ENCODE measurements at places on chromosomes 1 and 21. TPM values are rescaled to one million over a fixed set of nuclear protein-coding genes. Genes with fewer than 3 reads are reported as not detected.
A peak's percentile ranks its signal among the peaks of the same experiment; 100 is the strongest.

DNA sequence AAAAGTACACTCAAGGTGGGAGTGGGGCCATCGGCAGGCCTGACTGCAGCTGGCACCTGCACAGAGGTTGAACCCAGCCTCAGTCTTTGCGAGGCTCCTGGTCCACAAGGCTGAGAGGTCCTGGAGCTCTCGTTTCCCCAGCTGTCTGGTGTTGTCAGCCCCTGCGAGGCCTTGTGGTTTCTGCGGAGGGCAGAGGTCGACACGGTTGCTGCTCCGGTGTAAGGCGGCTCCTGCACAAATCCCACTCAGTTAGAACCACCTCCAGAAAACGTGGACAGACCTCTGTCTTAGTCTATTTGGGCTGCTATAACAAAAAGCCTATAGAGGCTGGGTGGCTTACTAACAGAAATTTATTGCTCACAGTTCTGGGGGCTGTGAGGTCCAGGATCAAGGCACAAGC is 5.8 kb downstream of the KIAA1614 start:
- DNase-seq, result no peak
- no peak overlapping the region for H3K27ac ChIP-seq
- no peak overlapping the region for H3K4me3 ChIP-seq

FMOD gene
- 18.7 TPM for total RNA-seq

DNA sequence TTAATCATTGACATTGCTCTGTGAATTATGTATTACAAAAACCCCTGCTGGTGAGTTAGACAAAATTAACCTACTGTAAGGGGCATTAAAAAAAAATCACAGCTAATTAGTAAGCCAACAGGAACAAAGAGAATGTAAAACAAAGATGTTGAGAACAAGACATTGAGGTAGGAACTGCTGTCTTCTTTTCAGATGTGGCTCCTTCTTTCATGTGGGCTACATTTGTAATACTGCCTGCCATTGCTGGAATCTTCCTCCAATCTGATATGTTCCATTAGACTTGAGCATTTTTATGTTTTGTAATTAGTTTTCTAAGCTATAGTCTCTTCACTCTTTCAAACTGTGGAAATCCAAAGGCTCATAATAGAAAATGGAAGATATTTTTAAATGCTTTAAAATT is 353.0 kb downstream of the ADGRL2 start:
- H3K4me3 ChIP-seq, result no peak overlapping the region
- peaks cover 7% of the 10 kb centered on the region for H3K4me1 ChIP-seq
- H3K27me3 ChIP-seq, result no peaks in the 10 kb centered on the region
- H3K27ac ChIP-seq, result no peak overlapping the region

DNA sequence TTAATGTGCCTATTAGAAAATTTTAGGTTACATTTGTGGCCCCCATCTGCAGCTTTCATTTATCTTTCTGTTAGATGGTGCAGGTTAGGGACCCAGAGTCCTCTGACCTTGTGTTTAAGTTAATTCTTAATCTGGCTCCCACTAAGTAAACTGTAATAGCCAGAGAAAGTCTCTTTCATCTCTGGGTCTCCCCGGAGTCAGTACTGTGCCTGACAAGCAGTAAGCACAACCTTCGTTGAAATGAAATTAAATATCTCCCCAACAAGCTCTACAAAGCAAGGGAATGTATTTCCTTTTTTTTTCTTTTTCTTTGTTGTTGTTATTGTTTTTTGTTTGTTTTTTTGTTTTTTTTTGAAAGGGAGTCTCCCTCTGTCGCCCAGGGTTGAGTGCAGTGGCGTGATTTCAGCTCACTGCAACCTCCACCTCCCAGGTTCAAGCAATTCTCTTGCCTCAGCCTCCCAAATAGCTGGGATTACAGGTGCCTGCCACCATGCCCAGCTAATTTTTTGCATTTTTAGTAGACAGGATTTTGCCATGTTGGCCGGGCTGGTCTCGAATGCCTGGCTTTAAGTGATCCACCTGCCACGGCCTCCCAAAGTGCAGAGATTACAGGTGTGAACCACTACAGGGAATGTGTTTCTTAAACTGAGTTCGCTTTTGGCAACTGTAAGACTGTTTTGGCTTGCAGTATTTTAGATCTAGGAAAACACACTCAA is 81.6 kb downstream of the HHIPL2 start:
- peak overlapping the region; percentile 95 for H3K27ac ChIP-seq
- no peaks in the 10 kb centered on the region for H3K36me3 ChIP-seq
- no peaks in the 10 kb centered on the region for H3K27me3 ChIP-seq
- no peak overlapping the region for H3K4me3 ChIP-seq
- DNase-seq, result peak; percentile 33

DNA sequence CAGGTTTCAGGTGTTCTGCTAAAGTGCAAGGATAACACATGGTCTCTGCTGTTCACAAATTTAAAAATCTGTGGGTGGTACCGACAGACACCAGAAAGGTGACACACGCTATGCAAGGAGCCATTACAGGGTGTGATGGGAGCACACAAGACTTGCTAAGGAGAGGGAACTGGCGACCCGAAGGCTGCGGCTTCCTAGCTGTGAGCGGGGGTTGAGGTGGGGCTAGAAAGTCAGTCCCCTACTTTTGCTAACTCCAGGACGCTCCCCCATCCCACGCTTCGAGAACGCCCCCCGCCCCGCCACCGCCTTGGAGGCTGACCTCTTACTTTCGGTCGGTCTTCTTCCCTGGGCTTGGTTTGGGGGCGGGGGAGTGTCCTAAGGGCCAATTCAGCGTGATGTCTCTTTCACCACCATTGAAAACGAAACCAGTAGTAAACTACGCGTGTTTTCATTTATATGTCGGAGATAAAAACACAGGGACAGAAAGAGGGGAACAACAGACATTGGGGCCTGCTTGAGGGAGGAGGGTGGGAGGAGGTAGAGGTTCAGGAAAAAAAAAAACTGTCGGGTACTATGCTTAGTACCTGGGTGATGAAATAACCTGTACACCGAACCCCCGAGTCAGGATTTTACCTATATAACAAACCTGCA is 1.1 kb downstream of the CKS1B start:
- peak; percentile 50 for DNase-seq
- peak overlapping the region; percentile 96 for H3K27ac ChIP-seq
- H3K4me3 ChIP-seq, result peak overlapping the region; percentile 5
- peaks cover 38% of the 10 kb centered on the region for H3K4me1 ChIP-seq

ATP1A4 gene
- total RNA-seq, result not detected

CD247 gene
- total RNA-seq, result 2.3 TPM

SLAMF1 gene
- not detected for total RNA-seq

AMY1A gene
- total RNA-seq, result not detected

DNA sequence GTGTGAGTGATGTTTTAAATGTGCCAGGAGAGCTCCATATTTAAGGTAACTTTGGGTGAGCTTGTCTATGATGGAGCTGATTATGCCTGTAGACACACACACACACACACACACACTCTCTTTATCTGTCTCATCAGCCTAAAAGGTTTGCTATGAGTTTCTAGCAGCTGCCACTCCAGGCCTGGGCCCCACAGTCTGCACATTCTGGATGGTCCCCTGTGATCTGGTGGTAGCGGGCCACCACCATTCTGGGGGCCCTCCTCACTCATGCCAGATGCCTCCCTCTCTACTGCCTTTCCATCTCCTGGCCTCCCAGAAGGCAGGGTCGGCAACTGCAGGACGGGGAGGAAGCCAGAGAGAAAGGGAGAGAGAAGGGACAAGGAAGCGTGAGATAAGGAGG is 129.2 kb upstream of the TNR start:
- no peak for DNase-seq
- no peak overlapping the region for H3K27ac ChIP-seq
- no peaks in the 10 kb centered on the region for H3K36me3 ChIP-seq
- no peaks in the 10 kb centered on the region for H3K4me1 ChIP-seq

DNA sequence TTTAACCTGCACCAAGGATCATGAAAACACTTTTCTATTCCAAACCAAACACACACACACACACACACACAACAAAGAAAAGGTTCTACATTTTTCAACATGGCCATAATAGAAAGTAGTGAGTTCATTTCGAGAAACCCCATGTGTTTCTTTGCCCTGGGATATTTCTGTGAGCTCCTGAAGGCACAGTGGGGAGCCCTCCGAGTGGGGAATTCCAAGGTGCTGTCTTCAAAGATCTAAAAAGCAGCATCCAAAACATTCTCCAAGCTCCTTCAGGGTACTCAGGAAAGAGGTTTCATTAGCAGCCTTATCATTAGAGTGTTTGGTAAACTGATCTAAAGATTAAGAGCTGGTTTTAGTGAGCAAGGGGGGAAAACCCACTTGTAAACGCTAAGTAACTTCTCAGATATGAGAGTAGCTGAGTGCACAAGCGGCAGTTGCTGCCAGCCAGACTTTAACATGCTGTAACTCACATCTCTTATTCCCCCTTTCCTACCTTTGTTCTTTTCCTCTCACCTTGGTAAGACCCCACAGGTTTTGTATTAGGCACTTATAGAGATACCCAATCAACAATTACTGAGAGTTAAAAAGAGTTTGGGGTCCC is 38.3 kb downstream of the ZC3H11B start:
- H3K36me3 ChIP-seq, result no peaks in the 10 kb centered on the region
- DNase-seq, result no peak
- H3K27me3 ChIP-seq, result no peaks in the 10 kb centered on the region
- no peak overlapping the region for H3K27ac ChIP-seq

DNA sequence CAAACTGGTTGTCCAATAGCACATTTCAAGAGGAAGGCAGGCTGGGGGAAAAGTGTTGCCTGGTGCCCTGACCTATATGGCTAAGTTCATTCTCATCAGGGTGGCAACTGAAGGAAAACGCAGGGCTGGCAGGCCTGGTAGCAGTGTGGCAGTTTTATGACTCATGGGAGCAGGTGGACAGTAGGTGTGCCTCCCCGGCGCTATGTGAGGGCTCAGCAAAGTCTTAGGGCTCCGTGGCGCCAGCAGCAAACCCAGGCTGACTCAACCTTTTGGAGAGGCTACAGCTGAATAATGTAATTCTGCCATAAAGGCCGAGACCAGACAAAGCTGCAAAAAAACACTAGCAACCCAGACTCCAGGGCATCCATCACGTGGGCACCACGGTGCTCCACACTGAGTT is 23.6 kb downstream of the GADD45A start:
- H3K4me1 ChIP-seq, result peaks cover 28% of the 10 kb centered on the region
- H3K27me3 ChIP-seq, result no peaks in the 10 kb centered on the region
- no peak overlapping the region for H3K27ac ChIP-seq
- H3K36me3 ChIP-seq, result no peaks in the 10 kb centered on the region
- DNase-seq, result no peak

DNA sequence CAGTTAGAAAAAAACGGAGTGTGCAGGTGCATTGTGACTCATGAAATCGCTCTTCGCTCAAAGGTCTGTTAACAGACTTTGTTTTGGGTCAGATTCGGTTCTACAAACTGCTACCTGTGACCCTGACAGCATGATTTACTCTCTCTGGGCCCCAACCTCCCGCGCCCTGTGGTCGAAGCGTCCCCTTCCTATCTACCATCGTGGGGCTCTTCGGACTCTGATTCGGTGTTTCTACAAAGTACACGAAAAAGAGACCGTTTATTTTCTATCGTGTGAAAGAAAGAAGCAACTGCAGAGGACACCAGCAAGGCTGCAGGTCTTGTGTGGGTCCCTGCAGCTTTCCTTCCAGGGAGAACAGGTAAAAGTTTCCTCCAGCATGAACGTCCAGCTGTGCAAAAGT is 29.4 kb upstream of the SLC19A1 start:
- H3K4me3 ChIP-seq, result no peak overlapping the region
- no peaks in the 10 kb centered on the region for H3K36me3 ChIP-seq
- no peak overlapping the region for H3K27ac ChIP-seq

RGS18 gene
- 2.3 TPM for total RNA-seq

TAS1R1 gene
- not detected for total RNA-seq

LMX1A gene
- total RNA-seq, result not detected

C1orf87 gene
- not detected for total RNA-seq

- no peaks in the 10 kb centered on the region for H3K27me3 ChIP-seq
- H3K4me1 ChIP-seq, result peaks cover 99% of the 10 kb centered on the region
- H3K4me3 ChIP-seq, result no peak overlapping the region
- peak overlapping the region; percentile 62 for H3K27ac ChIP-seq
- no peaks in the 10 kb centered on the region for H3K36me3 ChIP-seq
Measured at GRCh38 chr1:21244986-21245687, 45.1 kb downstream of the ECE1 start.

DNA sequence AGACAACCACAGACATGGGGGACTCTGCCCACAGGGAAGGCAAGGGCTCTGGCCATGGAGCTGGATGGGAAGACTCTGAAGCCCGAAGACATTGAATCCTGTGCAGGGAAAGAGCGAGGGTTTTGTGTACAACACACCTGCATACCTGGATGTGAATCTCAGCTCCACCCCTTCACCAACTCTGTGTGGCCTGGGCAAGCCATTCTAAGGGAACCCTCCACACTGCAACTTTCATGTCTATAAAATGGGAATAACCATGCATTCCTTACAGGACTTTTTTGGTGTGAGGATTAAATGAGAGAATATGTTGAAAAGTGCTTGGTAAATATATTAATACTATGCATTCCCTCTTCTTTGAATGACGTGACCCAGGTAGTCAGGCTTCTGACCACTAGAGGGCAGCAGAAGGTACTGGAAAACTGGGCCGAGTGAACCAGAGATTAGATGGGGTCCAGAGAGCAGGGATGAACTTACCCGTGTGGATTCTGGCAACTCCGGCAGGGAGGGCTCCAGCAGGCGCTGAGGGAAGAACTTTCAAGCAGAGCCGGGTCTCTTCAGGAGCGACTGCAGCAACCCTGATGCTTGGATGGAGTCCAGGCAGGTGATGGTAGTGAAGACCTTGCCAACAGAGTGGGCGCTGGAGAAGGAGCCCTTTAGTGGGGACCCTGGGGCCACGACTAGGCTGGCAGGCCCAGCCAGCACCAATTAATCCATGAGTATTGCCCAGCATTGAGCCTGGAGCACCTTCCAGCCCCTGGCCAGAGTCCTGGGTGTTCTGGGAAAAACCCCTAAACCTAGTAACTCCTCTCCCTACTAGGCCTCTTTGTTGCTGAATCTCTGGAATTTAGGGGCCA is 834 bp upstream of the ELF3 start:
- peak; percentile 91 for DNase-seq
- H3K36me3 ChIP-seq, result peaks cover 17% of the 10 kb centered on the region
- peaks cover 54% of the 10 kb centered on the region for H3K4me1 ChIP-seq
- no peaks in the 10 kb centered on the region for H3K27me3 ChIP-seq
- no peak overlapping the region for H3K4me3 ChIP-seq

PAPPA2 gene
- total RNA-seq, result under 0.01 TPM

DNA sequence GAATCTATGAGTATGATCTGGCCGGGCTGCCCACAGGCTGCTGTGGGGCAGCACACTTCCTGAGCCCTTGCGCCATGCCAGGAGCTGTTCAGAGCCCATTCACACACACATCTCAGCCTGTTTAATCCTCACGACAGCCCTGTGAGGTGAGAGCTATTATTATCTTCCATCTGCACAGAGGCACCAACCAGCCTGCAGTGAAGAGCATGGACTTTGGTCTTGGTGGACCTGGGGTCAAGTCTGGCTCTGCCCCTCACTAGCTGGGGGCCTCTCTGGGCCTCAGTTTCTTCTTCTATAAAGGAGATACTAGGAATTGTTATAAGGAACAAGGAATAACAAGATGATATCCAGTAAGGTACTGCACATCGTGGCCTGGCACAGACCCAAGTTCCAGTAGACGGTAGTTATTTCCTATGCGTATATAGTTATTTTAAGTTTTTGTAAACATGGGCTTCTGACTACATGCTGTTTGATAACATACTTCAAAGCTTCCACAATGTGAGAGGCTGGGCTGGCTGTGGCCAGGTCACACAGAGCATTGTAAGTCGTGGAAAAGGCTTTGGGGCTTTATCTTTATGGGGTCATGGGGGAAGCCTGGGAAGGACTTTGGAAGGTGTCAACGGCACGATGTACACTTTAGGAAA is 3.4 kb upstream of the PADI2 start:
- no peaks in the 10 kb centered on the region for H3K27me3 ChIP-seq
- peaks cover 22% of the 10 kb centered on the region for H3K4me1 ChIP-seq
- DNase-seq, result no peak
- H3K27ac ChIP-seq, result no peak overlapping the region

Data from body of pancreas (tissue), 4 donors.